ENCODE measurements at places on chromosomes 2 and 18. TPM values are rescaled to one million over a fixed set of nuclear protein-coding genes. Genes with fewer than 3 reads are reported as not detected.

The ZNF2 gene
- 1.4 TPM for total RNA-seq

The STK16 gene
- 13.8 TPM for total RNA-seq

The EIPR1 gene
- total RNA-seq: 90.1 TPM

The GNLY gene
- total RNA-seq: not detected

The ASPRV1 gene
- total RNA-seq: not detected

The NDC80 gene
- total RNA-seq: 26.0 TPM

The FARP2 gene
- 24.5 TPM for total RNA-seq

The SERPINB5 gene
- total RNA-seq: 96.5 TPM
